ENCODE measurements at places on chromosomes 11 and 22. TPM values are rescaled to one million over a fixed set of nuclear protein-coding genes. Genes with fewer than 3 reads are reported as not detected.

Gene OR5F1
- total RNA-seq = not detected

Gene KCTD14
- total RNA-seq = 0.97 TPM

Gene DSCAML1
- not detected for total RNA-seq

Gene ACTN3
- not detected for total RNA-seq

Gene YDJC
- total RNA-seq = 19.0 TPM

Gene APOA5
- not detected for total RNA-seq

Gene LGR4
- total RNA-seq = 12.2 TPM

- peak; percentile 47 for DNase-seq
Measured at GRCh38 chr22:39530692-39531331, 1.7 kb downstream of the RPS19BP1 start.

DNA sequence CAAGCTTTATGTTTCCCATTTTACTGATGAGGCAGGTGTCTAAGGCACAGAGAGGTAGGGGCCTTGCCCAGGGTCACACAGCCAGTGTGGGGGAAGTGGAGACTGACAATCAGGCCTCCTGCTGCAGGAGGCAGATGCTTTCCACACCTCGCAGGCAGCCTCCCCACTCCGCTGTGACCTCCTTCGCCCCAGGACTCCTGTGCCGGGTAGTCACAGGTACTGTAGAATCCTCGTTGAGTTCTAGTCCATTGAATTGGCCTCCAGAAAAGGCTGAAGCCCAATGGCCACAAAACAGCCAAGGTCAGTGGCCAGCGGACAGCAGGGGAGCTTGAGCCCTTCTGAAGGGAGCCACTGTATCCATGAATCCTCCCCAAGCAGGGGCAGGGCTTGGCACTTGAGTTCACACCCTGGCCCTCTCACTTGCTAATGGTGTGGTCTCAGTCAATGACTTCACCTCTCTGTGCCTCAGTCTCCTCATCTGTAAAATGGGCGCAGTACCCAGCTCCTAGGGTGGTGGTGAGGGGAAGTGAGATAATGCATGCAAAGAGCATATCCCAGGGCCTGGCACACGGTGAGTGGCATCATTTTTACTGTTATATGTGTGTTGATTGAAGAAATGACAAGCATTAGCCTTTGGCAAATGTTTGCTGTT is 1.1 kb upstream of the FXYD2 start:
- DNase-seq = no peak

- no peak for DNase-seq
Measured at GRCh38 chr11:84476581-84476980, 1150.6 kb downstream of the DLG2 start.

DNA sequence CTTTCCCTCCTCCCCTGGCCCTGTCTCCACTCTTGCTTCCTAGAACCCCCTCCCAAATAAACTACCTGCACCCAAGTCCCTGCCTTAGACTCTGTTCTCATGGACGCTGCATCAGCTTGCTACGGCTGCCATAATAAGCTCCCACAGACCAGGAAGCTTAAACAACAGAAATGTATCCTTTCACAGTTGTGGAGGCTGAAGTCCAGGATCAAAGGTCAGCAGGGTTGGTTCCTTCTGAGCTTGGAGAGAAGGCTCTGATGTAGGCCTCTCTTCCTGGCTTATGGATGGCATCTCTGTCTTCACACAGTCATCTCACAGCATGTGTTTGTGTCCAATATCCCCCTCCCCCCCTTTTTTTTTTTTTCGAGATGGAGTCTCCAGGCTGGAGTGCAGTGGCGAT is 23.4 kb downstream of the CBX7 start:
- DNase-seq = no peak

DNA sequence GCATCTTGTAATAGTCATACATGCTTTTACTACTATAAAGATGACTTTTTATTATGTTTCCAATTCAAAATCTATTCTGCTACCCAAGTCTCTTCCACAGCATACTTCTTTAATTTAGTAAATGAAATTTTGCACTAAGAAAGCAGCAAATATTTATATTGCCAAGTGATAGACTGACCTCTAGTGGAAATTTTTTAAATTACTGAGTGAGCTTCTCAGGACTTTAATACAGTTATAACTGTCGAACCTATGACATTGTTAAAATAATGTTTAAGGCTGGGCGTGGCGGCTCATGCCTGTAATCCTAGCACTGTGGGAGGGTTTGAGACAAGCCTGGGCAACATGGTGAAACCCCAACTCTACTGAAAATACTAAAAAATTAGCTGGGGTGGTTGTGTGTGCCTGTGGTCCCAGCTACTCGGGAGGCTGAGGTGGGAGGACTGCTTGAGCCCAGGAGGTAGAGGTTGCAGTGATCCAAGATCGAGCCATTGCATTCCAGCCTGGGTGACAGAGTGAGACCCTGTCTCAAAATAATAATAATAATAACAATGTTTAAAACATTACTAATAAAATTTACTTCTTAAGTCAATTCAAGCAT is 27.3 kb downstream of the STK33 start:
- DNase-seq = peak; percentile 59

DNA sequence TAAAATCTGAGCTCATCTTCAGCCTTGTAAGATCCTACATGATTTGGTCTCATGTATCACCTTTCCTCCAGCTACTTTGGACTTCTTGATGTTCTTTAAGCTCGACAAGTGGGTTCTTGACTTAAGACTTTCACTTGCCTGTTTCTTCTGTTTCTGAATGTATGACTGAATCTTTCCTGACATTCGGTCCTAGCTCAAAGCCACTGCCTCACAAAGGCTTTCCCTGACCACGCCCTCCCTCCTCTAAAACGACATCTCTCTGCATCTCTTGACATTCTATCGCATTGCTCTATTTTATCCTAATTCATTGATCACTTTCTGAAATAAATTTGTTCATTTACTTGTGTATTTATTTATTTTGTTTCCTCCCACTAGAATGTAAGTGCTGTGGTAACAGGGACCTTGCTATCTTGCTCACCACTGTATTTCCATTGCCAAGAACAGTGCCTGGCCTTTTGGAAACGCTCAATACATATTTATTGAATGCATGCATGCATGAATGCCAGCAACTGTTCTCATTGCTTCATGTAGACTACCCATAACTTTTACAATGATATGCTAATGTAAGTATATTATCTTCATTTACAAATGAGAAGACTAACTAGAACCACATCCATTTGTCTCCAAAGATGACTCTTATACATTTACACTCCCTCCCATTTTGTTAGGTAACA is 43.0 kb downstream of the LMO2 start:
- DNase-seq = no peak

DNA sequence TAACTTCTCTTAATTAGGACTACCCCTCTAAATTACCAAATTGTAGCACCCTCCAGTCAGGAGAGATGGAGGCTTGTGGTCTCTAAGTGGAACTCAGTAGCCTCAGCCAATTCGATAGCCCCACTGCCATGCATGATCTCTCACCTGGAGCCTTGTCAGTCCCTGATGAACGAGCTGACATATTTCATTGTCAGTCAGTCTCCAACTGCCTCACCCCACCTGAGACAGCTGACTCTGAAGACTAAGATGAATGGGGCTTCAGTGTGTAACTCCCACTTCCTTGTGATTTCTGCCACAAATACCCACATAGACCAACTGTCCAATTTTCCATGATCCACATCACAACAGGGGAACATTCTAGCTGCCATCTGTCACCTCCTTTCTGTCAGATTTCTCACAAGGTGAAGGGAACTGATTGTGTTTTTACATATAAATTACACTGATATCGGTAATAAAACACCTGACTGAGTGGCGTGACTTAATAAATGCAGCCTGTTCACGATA is 206.5 kb downstream of the FAM181B start:
- no peak for DNase-seq

- no peak for DNase-seq
Measured at GRCh38 chr11:6927030-6927617, 898 bp downstream of the ZNF215 start.

DNA sequence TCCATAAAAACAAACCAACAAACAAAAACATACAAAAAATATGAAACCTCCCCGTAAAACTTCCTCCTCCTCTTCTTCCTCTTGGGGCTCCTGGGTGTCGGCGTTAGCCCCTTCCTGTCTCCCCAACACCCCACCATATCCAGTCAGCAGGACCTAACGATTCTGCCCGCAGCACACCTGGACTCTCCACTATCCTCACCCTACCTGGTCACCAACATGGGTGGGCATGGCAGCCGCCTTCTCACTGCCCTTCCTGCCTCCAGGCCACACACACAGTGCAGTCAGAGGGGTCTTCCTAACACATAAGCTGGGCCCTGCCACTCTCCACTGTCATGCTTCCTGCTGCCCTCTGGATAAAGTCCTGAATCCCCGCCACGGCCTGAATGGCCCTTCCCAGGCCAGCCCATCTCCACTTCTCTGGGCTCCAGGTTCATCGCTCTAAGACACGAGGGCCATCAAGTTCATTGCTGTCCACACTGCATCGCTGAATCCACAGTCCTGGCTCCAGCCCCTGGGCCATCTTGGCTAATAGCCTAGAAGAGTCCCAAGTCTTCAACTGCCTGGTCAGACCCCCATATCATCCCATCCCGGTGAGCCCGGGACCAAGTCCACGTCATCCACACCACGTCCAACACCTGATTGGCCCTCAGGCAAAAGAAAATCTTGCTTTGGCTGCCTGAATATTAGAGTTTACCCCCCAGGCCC is 76.2 kb downstream of the IGLL1 start:
- no peak for DNase-seq

DNA sequence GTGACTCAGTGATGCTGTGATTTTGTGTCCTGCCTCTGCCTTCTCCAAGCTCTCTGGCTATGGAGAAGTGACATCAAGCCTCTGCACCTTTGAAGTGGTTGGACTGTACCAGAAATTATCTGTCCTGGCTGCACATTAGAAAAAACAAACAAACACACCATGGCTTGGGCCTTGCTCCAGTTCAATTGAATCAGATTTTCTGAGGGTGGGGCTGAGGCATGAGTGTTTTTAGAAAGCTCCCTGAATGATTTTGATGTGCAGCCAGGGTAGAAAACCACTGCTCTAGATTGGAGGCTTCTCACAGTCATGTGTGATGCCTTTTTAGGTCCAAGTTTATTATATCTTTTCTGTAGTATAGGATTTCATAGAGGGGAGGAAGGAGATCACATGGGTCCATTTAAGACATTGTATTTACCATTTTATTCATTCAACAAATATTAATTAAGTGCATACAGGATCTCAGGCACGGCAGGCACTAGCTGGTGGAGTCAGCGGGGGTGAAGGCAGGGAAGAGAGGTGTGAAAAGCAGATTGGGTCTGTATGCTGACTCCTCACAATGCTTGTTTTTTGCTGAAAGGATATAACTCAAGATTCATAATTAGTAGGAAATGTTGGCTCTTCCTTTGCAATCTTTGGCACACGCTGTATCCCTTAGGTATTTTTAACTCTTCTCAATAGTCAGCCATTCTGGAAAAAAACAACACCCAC is 7.1 kb upstream of the VSTM5 start:
- no peak for DNase-seq

- no peak for DNase-seq
Measured at GRCh38 chr22:24878969-24879368, 67.5 kb downstream of the LHFPL7 start.

- DNase-seq = peak; percentile 20
Measured at GRCh38 chr11:3684129-3684818, 13.1 kb upstream of the CHRNA10 start.

GRCh38 chr22:23893121-23893944 is 850 bp upstream of the MIF start:
- no peak for DNase-seq

DNA sequence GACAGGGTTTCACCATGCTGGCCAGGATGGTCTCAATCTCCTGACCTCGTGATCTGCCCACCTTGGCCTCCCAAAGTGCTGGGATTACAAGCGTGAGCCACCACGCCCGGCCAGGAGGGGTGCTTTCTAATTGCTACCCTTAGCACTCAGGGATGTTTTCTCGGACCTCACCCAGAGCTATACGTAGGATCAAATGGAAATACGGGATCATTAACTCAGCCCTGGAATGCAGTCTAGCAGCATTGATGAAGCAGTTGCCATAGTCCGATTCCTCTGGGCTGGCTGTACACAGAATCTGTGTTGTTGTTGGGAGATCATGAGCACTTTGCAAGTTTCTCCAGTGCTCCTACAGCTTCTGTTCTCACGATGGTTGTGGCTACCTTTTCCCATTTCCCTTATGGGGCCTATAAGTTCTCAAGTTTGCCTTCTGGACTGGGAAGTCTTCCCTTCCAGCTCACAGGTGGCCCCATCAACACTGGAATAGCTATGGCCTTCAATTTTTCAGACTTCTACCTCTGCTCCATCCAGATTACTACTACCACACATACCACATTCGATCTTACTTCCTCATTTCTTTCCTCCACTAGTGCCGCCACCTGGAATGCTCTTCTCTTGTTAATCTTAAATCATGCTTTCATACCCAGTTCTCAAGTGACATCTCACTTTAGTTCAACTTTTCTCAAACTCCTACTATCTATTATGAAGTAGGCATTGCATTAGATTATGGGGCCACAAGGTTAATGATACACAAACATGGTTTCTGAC is 16.1 kb upstream of the PCF11 start:
- DNase-seq = no peak

- no peak for DNase-seq
Measured at GRCh38 chr22:24216541-24217209, 28.2 kb downstream of the GGT5 start.

- DNase-seq = no peak
Measured at GRCh38 chr11:125768336-125769046, 10.1 kb downstream of the PATE2 start.

DNA sequence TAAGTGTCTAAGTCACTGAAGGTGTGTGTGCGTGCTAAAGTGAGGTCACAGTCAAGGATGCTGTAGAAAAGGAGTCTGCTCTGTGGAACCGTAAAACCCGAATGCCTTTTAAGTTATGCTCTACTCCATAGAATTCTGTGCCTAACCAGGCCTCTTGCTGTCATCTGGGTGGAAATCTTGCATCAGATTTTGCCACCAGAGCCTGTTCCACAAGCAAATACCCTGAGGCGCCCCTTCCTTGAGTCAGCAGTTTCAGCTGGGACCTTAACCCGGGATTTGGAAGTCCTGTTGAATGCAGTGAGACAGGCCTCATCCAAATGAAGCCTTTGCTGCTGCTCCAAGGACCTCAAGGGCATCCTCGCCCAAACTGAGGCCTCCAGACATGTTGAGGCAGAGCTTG is 109.8 kb downstream of the WNT11 start:
- peak; percentile 19 for DNase-seq

DNA sequence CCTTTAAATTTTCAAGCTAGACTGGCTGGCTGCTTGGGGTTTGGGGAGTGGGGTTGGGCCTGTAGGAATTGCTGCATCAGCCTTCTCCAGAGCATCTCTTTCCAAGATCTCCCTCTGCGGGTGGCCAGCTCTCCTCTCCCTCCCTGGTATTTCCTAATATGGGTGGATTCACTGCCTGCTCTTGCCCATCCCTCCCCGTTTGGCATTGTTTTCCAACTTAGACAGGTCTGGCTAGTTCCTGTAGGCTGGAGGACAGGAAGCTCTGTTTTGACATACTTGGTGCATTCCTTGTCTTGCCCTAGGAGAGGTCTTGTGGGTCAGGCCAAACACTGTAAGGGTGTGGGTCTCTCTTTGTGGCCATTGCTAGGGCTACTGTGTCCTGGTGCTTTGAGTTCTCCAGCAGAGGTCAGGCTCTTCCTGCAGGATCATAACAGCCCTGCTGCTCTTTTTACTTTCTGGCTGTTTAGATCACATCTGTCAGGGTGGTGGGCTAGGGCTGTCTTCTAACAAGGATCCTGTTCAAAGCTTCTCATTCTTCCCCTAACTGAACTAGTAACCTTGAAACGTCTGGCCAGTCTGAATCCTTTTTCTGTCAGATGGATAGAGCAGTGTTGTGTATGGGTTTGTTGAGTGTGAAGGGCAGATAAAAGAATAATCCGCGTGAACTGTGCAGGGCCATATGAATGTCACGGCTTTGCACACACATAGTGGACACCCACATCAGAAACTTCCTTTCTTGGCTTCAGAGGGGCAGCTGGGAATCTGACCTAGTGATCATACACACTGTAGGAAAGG is 18.3 kb upstream of the MICALL1 start:
- DNase-seq = peak; percentile 90

GRCh38 chr11:131666617-131667016 is 296.2 kb downstream of the NTM start:
- no peak for DNase-seq
